ENCODE measurements at places on chromosomes 5 and 9. TPM values are rescaled to one million over a fixed set of nuclear protein-coding genes. Genes with fewer than 3 reads are reported as not detected.

The REEP2 gene
- polyA plus RNA-seq, result 10.1 TPM

The OLFM1 gene
- polyA plus RNA-seq, result 3.3 TPM

The LCN9 gene
- polyA plus RNA-seq, result not detected

The KCNMB1 gene
- polyA plus RNA-seq, result 1.1 TPM

The N4BP3 gene
- 3.4 TPM for polyA plus RNA-seq

The ADAMTS19 gene
- polyA plus RNA-seq, result 6.8 TPM

The GPR150 gene
- 0.07 TPM for polyA plus RNA-seq

DNA sequence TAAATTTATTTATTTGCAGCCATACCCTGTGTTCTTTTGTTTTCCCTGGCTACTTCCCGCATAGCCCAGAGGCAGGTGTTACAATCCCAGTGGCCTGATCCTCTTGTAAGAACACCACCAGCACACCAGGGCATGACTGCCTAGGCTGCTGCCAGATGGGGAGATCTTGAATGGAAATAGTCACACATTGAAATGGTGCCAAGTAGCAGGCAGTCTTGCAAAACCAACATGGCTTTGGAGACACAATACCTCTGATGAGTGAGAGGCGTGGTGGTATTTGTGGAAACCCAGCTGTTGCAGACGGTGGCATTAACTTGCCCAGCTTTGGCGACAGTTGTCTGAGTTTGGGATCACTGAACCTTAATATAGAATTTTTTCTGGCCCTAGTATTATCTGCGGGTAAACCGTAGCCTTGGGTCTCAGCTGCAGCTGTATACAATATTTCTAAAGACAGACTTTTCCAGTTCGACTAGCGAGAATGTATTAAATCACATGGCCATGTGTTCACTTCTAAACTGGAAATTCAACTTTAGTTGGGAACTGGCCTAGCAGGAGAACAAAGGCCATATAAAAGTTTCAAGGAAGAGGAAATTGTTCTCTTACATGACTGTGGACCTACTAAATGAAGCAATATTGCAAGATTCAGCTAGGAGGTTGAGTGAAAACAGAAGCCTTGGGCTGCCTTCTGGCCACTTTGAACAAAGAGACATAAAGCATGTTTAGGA lies 277.0 kb downstream of the SMARCA2 start:
- DNase-seq, result peak; percentile 33

DNA sequence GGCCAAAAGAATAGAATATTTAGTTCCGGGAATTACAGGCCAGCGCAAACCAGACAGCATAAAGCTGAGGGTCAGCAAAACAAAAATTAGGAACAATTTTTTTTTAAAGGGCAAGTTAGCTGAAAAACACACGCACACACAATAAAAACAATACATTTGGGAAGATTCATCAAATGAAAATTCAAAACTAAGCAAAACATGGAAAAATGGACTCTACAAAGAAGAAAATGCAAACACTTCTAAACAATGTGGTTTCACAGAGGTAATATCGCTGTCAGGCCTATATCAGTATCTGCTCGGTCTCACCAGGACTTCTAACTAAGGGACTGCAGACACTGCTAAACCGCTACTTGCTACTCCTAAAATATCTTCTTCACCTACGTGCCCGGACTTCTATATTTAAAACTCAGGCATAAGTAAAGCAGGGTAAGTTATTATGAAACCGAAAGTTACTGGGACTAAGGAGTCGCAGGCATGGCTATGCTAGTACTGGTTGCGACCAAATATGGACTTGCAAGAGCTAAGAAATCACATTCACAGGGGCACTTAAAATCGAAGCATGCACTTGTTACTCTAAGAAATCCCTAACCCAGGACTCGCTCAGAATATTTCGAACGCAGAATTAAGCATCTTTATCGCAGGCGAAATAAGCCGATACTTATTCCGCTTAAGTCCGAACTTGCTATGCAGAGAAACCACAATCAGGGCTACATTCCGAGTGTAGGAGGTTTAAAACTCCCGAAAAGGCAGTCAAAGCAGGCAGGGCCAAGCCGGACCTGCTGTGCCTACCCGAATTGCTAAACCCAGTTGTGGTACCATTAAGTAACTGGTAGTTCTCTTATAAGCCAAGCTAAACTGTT lies 2.3 kb downstream of the ANXA2R start:
- no peak for DNase-seq

DNA sequence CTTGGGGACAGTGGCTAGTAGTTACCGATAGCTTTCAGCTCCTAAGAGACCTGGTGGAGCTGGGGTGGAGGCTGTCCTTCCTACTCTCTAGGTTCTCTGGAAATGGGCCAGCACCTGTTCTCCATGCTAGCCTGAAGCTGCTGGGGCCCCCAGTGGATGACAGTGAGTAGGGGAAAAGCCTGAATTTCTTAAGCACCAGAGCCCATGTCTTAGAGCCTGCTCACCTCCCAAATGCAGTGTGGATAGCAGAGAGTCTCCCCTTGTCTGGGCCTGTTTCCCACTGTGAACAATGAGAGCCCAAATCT lies 105.8 kb downstream of the DAB2IP start:
- no peak for DNase-seq

- DNase-seq, result peak; percentile 79
These were observed 31.7 kb upstream of the KCNMB1 start for GRCh38 chr5:170420806-170421412.

DNA sequence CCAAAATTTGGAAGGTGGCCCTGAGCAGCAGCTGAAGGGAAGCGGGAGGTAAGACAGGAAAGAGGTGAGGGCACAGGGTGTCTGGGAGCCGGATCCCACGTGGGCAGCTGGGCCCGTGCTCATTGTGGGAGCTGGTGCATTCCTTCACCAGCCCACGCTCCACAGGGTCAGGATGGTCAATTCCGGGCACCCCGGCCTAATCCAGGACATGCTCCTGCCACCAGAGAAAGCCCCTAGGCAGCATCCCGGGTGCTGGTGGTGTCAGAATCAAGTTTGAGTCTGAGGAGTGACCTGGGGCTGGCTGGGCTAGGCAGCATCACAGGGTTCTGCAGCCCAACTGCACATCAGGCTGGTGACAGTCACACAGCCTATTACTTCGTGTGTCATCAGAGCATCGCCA lies 7.1 kb upstream of the PDCD6 start:
- DNase-seq, result no peak

GRCh38 chr5:665541-665955 lies 27.6 kb downstream of the TPPP start:
- DNase-seq, result no peak

DNA sequence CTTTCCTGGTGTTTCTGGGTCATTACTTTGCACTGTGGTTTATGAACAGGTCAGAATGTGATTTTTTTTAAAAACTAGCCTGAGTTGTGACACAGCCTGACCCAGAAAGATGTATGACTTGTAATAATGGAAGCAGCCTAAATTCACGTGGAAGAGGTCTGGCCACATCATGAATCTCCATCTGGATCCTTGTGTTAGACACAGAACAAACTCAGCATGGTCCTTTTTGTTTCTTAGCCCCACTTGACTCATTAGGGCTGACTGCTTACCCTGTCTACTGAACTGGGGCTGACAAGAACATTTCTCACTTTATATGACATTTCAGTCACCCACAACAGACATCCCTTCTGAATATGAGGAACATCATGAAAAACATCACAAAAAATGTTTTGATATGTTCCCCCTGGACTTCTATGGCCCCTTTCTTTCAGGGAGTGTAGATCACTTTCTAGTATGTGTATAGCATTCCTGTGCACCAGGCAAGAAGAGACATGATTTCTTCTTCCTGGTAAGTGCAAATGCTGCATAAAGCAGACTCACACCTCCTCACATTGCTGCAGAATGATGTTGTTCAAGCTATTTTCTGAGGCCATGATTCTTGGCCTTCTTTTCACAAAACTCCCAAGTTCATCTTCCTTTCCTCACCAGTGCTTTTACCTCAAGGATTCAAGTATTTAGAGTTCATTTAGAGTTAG lies 52.3 kb downstream of the ZNF622 start:
- no peak for DNase-seq

DNA sequence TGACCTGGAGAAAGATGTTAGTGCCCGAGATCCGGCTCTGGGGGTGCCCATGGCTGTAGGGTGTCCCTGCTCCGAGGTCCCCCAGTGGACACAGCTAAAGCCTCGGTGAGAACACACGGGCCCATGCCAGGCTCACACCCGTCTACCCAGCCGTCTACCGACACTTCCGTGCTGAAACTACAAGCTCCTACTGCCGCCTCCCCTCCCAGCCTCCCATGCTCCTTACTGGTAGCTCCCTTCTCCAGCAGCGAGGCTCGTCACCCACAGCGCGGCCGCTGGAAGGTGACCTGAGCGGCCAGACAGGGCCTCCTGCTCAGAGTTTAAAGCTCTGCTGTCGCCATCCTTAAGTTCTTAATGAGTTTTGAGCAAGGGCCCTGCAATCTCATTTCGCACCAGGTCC lies 33.2 kb upstream of the CLPTM1L start:
- no peak for DNase-seq

GRCh38 chr5:133235696-133236426 lies 184.0 kb downstream of the HSPA4 start:
- DNase-seq, result no peak

- peak; percentile 34 for DNase-seq
These were observed 25.8 kb upstream of the FRRS1L start for GRCh38 chr9:109192732-109193361.

DNA sequence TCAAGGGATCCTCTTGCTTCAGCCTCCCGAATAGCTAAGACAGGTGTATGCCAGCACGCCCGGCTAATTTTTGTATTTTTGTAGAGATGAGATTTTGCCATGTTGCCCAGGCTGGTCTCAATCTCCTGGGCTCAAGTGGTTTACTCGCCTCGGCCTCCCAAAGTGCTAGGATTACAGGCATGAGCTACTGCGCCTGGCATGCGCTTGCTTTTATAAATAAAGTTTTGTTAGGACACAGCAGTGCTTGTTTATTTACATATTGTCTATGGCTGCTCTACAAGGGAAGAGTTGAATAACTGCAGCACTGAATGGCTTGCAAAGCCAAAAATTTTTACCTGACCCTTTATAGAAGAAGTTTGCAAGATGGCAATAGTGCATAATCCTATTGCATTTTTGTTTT lies 27.7 kb downstream of the GPR21 start:
- DNase-seq, result no peak

DNA sequence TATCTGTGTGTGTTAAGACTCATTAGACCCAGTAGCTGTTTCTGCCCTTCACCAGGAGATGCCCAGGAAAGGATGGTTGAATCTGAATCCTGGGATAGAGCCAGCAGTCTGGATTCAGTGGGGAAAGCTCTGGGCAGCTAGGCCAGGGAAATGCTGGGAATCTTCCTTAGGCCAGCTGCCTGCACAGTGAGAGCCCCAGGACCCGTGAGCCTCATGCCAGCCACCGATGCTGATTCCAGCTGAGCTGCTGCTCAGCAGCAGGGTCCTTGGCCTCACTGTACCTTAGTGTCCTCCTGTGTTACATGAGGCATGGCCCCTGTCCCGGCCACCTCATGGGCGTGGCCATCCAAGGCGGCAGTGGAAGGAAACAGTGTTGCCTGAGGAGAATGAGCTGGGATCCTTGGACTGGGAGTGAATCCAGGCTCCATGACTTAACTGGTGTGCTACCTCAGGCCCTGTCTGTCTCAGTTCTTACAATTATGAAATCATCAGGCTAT lies 87.1 kb downstream of the AMBP start:
- DNase-seq, result no peak

- no peak for DNase-seq
These were observed 11.5 kb upstream of the PRRC1 start for GRCh38 chr5:127505905-127506304.

- no peak for DNase-seq
These were observed 17.9 kb downstream of the TNFSF15 start for GRCh38 chr9:114787781-114788498.

GRCh38 chr9:115757461-115757860 lies 396.1 kb upstream of the PAPPA start:
- DNase-seq, result no peak

DNA sequence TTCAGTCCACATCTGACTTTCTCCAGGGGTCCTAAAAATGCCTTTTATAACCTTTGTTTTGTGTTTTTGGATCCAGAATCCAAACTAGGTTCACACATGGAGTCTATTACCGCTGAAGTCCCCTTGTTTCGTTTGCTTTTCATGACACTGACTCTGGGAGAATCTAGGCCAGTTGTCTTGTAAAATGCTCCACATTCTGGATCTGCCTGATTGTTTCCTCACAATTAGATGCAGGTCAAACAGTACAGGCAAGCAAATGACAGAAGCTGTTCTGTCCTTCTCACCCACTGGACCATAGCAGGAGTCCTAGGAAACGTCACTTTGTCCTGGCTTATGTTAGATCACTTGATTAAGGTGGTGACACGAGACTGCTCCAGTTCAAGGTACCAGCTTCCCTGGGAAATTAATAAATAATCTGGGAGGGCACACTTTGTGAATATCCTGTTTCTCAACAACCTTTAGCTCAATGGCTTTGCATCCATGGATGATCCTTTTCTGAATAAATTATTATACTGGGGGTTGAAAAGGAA lies 34.1 kb downstream of the FABP6 start:
- DNase-seq, result no peak

- DNase-seq, result no peak
These were observed 303.1 kb upstream of the PTGER4 start for GRCh38 chr5:40376566-40376965.

GRCh38 chr9:3865141-3865772 lies 339.5 kb upstream of the RFX3 start:
- no peak for DNase-seq

DNA sequence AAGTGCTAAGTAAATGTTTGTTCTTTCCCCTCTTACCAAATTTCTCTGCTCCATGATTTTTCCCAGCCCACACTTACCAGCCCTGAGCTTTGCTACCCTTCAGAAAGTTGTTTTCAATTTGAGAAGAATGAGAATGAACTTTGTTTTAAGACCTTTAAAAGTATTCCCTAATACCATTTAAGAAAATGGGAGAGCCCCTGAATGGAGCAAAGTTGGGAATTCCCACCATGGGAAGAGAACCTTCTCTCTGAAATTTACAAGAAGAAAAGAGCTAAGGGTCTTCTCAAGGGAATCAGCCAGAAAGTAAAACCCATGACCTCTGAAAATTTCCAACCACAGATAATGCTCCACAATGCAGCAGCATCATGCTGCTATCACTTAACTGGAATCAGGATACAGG lies 17.7 kb downstream of the ZNF366 start:
- no peak for DNase-seq

DNA sequence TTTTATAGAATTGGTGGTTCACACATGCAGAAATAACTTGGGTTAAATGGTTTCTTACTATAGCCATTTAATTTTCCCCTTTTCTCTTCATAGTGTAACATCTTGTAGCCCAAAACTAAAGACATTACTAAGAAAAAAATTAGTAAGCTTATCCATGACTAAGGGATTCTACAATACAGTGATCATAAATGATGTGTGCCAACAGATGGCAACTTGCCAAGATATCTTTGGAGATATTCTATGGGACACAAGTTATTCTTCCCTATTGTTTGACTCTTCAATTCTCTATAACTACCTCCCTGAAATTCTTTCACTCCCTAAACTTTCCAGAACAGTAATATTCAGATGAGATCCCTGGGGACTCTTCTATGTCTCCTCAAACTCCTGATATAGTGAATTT lies 580.6 kb downstream of the PTPRD start:
- no peak for DNase-seq

DNA sequence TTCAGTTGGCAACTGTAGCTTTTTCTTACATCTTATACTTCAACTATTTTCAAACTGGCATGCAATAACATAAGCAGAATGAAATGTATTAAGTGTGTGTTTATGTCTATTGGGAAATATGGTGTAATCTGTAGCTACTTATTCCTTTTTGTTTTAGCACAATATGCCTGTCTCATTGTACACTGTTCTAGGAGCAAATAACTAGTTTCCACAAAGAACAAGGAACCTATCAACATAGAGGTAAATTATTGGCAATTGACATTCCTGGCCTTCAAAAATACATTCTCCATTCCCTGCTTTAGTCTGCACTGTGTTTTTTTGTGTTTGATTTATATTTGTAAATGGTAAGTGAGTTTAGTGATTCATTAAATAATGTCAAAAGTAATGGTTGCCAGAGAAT lies 75.7 kb downstream of the FBXL7 start:
- no peak for DNase-seq
